ENCODE measurements at places on chromosomes 1 and 21.

DNA sequence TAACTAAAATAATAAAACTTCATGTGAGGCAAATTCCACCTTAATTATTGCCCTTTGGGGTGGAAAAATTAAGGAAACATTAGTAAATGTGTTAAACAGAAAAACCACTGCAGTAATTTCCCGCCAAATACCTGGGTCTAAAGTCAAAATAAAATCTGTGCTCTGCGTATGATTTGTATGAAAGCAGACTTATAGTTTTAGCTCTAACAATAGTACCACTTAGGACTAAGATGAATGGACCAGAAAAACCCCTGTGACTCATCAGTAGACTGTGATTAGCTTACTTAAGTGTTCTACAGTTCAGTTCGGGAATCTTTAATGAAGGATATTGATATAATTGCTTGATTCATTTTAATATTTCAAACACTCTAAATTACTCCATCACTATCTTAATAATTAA is 23.3 kb upstream of the C1orf105 start:
- DNase-seq = no peak

GRCh38 chr1:87714278-87714677 is 385.6 kb downstream of the LMO4 start:
- no peak for DNase-seq

DNA sequence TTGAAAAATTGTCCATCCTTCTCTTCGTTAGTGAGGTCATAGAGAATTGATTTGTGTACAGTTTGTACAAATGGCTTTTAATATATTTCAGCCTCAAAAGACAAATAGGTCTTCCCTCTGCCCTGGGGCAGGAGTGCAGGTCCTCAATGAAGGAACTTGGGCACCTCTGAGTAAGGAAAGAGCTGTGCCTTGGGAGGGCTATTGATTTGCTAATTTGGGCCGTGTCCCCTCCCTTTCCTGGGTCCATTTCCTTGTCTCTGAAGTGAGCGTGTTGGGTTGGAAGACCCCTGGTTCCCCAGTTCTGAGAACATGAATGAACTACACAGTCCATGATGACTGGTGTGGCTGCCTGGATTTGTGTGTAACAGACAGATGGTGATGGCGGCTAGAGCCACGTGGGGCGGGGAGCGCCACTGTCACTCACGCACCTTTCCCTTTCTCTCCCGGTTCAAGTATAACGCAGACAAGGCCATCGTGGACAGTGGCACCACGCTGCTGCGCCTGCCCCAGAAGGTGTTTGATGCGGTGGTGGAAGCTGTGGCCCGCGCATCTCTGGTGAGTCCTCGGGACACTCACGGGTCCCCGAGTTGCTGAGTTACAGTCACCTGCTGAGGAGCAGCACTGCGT is 71.0 kb upstream of the FAM3B start:
- no peak for DNase-seq

DNA sequence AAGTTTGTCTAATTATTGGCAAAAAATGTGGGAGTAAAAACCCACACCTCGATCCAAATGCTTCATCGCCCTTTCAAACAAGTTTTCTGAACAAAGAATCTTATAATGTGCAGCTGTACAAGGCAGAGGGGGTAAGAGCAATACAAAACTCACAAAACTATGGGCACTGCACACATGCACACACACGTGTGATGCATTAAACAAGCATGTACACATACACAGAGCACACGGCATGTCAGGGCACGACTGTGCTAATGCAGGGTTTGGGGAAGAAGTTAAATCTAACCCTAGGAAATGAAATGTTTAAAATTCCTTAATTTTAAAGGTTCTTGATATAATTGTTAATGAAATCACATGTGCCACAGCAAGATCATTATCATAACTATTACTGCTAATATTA is 264.0 kb downstream of the SEC16B start:
- DNase-seq = no peak

- peak; percentile 16 for DNase-seq
Measured at GRCh38 chr1:178849918-178850317, 21.0 kb downstream of the ANGPTL1 start.

DNA sequence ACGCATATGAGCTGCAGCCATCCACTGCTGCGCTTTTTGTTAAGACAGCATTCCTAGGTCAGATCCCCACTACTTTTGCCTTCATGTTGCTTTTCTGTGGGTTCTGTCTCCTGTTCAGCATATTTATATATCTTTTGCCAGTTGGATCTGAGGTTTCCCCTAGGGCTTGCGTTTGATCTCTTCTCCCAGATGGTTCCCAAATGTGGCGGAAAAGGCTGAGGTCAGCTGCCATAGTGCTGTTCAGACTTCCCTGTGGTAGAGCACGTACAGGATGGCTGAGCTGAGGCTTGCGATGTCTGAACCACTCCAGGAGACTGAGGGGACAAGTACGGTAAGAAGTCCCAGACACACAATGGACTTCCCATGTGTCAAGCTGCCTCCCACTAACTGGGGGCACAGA is 39.8 kb downstream of the COL6A1 start:
- no peak for DNase-seq

GRCh38 chr21:41709965-41710822 is 56.7 kb downstream of the RIPK4 start:
- DNase-seq = no peak

- DNase-seq = no peak
Measured at GRCh38 chr1:153585006-153585405, 19.4 kb upstream of the S100A2 start.

GRCh38 chr1:151993734-151994496 is at the start of gene S100A10:
Gene S100A10 (minus strand): TSS chr1:151993859. CDS start chr1:151986230, 7,629 bp downstream.
- DNase-seq = peak; percentile 90

- DNase-seq = no peak
Measured at GRCh38 chr1:32491386-32491785, 26.5 kb downstream of the ZBTB8B start.

DNA sequence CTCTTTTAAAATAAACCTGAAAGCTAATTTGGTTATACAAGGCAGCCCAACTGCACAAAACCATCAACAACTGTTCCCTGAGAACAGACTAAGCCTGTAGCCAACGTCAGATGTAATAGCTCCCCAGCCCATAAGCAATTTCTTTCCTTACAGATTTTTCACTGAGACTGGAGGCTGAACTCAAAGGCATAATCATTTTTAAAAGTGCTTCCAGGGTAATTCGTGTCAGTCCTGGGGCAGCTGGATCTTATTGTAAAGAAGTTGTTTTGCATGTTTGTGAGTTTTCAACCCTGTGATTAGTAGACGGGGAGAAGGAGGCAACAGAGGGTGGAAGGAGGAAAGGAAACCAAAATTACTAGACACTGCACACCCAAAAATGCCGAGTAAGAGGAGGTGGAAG is 3.2 kb downstream of the DPT start:
- no peak for DNase-seq

DNA sequence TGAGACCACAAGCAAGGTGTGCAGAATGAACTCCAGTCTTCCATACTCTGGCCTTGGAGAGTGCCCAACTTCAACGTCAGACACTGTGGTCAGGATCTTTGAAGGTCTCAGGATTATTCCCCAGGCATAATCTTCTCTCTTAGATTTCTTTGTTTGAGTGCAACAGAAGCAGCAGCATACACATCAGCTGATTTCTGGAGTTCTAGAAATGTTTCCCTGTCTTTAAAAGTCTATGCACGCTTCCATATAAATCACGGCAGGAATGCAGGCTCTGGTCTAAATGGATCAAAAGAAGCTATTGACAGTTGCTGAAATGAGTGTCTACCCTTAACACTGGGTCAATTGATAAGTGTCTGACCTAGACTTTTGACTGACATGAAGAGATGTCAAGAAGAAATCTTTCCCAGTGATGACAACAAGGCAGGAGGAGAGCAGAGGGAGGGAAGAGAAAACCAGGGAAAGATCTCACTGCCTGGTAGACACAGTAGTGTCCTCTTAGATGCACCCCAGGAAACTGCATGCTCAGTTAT is 279.7 kb downstream of the SPATA17 start:
- DNase-seq = no peak

- DNase-seq = no peak
Measured at GRCh38 chr1:160549665-160550006, 26.6 kb upstream of the SLAMF6 start.

GRCh38 chr1:179742717-179743678 is at the start of gene FAM163A:
Gene FAM163A (plus strand): TSS chr1:179743291. CDS start chr1:179813098, 69,807 bp downstream.
- peak; percentile 52 for DNase-seq

DNA sequence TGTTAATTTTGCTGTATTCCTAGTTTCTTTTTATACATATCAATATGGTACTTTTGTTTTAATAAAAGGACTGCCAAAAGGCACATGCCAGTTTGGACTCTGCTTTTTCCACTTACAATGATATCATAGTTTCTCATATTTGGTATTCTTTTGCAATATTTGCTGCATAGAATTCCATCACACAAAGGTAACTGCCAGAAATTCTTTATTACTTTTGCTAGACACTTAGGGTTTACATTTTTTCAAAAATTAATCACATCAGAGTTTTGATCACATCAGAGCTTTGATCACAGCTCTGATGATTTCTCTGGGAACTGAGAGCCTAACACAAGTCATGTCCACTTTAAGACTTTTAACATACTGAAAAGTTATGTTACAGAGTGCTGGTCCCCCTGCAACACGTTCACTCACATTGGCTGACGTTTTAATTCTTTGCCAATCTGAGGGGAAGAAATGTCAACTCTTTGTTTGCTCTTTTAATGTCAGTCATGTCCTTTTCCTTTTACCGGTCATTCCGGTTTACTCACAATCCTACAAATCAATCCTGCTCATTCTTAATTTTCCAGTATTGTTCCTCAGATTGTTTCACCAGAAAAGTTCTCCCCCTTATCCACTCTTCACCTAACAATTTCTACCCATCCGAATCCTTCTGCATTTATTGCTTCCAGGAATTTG is 1.1 kb upstream of the CD46 start:
- no peak for DNase-seq

DNA sequence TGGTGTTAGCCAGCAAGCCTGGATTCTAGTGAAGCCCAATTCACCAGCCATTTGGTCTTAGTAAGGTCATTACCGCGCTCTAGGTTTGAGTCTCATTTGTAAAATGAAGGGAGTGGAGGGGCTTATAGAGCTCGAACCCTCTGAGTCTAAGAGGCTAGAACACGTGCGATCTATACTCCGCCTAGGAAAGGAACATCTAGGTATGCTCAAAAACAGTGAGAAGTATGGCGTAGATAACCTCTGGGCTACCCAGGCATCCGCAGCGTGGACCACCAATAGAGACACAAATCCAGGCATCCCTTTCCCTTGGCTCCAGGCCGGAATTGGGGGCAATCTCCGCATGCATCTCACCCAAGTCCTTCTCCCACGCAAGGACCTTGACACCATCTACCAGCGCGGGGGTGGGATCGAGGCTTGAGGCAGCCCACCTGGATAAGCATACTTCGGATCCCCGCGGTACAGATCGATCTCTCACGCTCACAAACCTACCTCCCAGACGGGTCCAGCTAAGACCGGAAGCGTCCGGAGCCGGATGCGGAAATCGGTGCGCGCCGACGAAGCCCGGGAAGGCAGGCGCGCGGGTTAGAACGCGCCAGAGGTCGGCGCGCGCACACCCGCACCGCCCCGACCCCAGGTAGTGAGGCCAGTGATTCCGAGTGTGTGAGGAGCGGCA is at the start of gene METTL25B:
TSS of gene METTL25B (plus strand) at position 544 of the 673 bp plus-strand sequence. CDS start 636 bp downstream, outside the sequence.
- DNase-seq = peak; percentile 93

GRCh38 chr21:34807146-34807880 is 138.5 kb downstream of the CLIC6 start:
- DNase-seq = peak; percentile 87

- DNase-seq = no peak
Measured at GRCh38 chr1:155182052-155182550, 8.5 kb downstream of the TRIM46 start.

GRCh38 chr1:216596281-216596862 is 126.9 kb downstream of the ESRRG start:
- DNase-seq = peak; percentile 40

DNA sequence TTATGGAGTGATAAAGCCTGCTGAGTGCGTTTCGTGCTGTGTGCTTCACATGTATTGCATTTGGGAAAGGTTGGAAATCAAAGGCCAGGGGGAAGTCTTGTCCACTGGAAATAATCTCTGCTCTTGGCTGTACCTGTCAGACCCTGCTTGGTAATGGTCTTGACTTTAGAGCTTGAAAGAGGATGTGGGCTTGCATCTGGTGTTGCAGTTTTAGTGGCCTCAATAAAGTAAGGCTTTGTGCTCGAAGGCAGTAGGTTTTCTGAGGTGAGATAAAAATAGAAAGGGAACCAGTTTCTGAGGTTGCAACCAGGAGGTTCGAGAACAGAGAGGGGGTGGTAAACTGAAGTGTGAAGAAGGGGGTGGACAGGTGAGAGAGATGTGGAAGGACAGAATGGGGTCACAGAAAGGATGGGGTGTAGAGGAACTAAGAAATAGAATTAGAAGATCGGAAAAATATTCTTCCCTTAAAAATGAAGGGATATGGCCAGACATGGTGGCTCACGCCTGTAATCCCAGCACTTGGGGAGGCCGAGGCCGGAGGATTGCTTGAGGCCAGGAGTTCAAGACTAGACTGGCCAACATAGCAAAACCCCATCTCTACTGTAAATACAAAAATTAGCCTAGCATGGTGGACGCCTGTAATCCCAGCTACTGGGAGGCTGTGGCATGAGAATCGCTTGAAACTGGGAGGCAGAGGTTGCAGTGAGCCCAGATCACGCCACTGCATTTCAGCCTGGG is 1.5 kb downstream of the S100PBP start:
- DNase-seq = no peak

DNA sequence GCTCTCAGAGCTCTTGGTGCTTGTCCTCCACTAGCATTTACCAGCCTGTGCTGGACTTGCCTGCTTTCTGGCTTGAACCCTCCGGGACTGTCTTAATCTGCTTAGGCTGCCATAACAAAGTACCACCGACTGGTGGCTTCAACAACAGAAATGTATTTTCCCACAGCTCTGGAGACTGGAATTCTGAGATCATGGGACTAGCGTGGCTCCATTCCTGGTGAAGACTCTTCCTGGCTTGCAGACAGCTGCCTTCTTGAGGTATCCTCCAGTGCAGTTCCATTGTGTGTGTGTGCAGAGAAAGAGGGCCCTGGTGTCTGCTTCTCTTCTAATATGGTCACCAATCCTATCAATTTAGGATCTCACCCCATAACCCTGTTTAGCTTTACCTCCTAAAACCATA is 22.0 kb upstream of the RCAN1 start:
- DNase-seq = no peak

GRCh38 chr1:178819123-178819522 is 51.8 kb downstream of the ANGPTL1 start:
- DNase-seq = peak; percentile 64

GRCh38 chr1:67441183-67441582 is 11.0 kb upstream of the SERBP1 start:
- DNase-seq = no peak

DNA sequence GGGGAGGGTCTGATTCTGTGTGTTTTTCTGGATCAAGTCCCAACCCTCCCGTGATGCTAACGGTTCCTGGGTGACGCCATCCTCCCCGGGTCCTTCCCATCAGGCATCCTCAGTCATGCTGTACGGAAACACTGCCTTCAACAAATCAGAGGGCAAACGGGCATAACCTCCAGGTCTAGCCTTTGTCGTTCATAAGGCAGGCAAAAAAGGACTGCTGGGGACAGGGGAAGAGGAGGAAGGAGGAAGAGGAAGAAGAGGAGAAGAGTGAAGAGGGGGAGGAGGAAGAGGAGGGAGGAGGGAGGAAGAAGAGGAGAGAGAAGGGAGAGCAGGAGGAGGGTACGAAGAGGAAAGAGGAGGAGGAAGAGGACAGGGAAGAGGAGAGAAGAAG is 84.4 kb downstream of the ITPKB start:
- DNase-seq = no peak

GRCh38 chr1:203340112-203340790 is 10.7 kb downstream of the FMOD start:
- DNase-seq = peak; percentile 90

- DNase-seq = no peak
Measured at GRCh38 chr1:47658161-47658920, 220.5 kb downstream of the FOXD2 start.

Data from mesendoderm (in vitro differentiated cells).